Non-pigmented ciliary epithelial cell (primary cell): ENCODE measurements at places on chromosomes 16 and 17.

DNA sequence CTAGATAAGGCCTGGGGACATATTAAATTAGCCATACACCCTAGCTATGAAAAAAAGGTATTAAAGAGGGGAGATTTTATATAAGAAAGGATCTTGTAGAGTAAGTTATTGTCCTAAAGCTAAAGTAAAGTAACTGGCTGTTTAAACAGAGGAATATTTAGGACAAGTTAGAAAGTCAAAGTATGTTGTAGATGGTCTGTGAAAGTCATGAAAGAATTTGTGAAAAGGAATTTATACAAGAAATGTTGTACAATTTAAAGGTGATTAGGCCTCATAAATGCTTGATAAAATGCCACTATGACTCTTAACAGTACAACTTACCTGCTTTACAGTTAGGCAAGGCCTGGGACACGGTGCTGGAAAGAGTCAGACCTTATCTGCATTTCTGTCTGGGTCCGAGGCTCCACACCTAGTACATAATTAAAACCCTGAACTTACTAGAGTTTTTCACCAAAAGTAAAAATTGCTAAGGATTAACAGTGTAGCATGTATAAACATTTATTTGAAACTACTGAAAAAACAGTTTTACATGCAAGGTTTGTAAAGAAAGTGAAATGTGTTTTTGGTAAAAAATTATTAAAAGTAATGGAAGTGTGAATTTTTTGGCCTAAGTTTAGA, 445.3 kb upstream of the TOM1L1 start:
- DNase-seq, result no peak

DNA sequence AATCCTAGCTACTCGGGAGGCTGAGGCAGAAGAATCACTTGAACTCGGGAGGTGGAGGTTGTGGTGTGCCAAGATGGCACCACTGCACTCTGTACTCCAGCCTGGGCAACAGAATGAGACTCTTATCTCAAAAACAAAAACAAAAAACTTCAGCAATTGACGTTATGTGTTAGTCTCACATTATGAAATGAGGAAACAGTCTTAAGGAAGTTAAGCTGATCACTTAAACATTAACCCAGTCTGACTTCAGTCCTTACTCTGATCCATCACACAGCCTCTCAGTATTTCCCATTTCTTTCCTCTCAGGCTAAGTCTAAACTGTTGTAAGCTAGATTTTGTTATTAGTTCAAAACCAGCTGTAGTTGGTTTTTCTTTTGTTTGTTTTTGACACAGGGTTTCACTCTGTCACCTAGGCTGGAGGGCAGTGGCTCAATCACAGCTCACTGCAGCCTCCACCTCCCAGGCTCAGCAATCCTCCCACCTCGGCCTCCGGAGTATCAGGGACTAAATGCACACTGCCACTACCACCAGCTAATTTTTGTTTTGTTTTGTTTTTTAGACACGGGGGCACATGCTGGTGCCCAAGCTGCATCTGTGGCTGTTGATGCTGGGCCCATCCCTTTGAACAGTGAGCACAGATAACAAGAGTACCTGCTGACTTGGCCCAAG, 6.3 kb downstream of the JPT1 start:
- DNase-seq, result no peak

DNA sequence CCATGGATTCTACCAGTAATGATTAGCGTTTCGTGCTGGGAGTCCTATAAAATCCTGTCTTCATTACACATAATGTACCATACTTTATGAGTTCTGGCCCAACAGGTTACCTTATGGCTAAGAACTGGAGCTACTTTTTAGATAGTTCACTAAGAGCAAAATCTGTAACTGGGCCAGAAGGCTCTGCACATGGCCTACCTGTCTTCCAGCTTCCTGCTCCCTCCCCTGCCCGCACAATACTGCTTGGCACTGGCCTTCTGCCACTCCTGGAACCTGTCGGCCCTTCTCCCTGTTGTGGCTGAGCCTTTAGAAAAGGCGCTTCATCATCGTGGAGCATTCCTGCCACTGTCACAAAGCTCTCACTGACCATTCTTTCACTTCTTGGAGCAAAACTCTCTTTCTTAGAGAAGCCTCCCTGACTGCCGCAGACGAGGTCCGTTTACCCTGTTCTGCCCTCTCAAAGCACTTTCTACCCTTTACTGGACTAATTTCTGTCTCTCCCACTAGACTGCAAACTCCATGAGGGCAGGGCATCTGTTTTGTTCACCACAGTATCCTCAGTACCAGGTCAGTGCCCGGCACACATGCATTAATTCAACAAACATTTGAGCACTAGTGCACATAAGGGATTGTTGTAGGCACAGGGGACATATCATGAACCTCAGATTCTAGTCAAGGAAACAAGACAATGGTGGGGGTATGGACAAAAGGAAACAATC, 116.5 kb downstream of the PARN start:
- no peak for DNase-seq

GRCh38 chr16:4535627-4536108, 2.9 kb downstream of the CDIP1 start:
- DNase-seq, result no peak

DNA sequence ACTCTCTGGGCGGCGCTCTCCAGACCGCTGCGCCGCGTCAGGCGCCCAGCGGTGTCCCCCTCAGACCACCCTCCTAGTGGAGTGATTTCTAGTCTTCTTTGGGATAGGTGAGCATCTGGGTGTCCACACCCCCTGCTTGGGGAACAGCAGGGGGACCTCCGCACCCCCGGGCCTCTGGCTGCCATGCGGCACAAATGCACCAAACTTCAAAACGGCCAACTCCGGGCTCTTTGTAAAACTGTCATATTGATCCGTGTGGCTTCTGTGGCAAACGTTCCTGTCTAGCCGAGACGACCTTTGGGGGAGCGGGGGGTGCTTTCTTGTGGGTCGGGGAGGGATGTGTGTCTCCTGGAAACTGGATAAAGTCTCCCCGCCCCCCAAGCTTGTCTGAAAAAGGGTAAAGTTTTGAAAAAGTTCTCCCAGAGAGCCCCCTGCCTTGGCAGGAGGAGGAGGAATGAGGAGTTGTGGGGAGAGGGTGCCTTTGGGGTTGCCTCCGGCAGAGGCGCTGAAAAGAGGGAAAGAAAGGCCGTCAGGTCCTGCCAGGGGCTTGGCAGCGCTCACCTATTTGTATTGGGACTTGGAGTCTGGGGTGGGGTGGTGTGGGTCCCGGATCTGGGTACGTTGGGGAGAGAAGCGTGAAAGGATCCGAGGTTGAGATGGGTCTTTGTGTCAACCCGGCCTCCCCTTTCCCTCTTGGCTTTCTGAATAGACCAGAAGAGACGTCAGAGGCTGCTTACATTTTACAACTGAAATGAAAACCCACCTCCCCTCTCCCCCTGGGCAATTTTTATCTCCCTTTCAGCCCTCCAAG, 2.2 kb upstream of the CHD3 start:
- no peak for DNase-seq

DNA sequence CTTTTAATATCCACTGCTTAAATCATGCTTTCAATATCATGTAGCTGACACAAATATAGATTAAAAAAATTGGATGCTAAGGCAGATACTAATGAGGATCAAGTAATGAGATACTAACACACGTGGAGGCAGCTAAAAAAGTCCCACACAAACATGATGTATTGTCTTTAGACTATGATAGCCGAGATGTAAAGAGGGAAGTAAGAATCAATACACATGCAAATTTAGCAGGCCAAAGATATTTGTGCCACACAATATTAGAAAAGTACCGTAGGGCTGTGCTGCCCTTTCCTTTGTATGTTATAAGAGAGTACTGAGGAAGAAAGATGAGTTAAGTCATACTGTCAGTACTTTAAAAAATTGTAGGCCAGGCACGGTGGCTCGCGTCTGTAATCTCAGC, 51.4 kb upstream of the STAC2 start:
- no peak for DNase-seq

GRCh38 chr17:81980707-81981343, 3.4 kb downstream of the ASPSCR1 start:
- DNase-seq, result no peak

DNA sequence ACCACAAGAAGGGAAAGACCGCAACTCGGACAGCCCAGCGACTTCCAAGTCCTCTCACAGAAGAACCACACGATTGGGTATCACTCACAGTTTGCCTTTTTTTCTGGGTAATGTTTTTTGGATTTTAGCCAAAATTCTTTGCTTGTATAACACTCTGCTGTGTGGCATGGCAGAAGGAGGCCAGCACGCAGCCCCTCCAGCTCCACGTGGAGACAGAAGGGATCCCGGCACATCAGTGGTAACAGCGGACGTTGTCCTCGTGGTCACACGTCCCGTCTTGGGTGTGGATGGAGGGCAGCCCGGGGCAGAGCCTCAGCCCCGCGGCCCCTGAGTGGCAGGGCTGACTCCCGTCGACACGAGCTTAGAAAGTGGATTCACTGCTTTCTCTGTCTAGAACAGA, 69.1 kb downstream of the KLHDC4 start:
- DNase-seq, result no peak

GRCh38 chr17:2792366-2793169, 3.7 kb upstream of the RAP1GAP2 start:
- DNase-seq, result no peak

- no peak for DNase-seq
Measured at GRCh38 chr17:6523330-6523729, 33.0 kb downstream of the PITPNM3 start.

DNA sequence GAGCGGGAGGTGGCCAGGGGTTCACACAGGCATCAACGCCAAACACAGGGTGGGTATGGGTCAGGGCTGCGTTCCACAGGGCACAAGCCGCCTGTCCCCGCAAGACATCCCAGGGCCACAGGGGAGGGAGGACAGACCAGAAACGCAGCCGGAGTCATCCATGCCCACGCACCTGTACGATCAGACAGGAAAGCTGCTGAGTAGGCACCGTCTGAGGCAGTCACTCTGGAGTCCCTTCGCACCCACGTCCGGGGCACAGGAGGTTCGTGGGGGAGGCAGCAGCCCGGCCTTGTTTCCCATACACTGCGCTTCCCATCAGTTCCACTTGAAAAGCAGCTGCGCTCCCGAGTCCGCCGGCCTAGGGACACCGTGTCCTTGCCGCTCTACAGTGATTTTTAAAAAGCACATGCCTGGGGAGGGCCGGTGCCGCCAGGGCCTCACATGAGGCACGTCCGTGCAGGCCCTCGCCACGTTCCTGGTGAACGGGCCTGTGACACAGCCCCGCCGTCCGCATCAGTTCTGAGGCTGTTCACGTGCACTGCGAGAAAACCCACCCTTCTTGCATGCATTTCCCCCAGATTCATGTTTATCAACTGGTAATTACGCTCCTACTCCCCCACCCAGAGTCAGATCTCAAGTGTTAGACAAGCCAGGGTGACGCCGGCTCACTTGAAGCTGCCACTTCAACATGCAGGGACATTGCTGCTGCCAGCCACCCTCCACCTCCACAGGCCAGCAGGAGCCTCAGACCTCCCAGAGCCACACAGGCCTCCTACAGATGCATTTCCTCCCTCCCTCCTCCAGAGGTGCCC, 34.8 kb downstream of the WDR45B start:
- DNase-seq, result no peak

DNA sequence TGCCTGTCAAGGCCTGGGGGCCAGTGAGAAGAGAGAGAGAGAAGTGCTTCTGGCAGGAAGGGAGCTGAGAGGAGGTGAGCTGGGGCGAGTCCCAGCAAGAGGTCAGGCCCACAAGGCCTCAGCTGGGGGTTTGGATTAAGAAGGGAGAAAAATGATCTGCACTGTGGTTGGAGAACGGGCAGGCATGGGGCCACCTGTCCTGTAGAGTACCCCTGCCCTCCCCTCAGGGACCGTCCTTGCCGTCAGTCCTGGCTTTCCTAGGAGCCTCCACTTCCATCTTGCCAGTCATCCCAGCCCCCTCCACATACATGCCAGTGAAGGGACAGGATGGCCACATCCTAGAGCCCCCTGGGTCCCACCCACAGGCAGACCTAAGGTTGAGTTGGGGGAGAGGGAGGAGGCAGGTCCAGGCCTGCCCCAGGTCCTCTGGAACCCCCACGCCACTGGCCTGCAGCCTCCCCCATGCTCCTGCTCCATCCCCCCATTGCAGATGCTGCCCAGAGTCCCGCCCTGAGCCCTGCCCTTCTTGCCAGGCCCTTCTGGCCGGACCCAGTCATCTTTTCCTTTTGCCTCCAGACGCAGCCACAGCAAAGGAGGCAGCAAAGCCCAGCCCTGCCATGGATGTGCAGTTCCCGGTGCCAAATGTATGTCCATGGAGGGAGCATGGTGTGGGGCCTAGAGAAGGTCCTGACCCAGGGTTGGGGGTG, 18.9 kb downstream of the KATNB1 start:
- DNase-seq, result no peak
